ENCODE measurements at places on chromosomes 6 and 20. TPM values are rescaled to one million over a fixed set of nuclear protein-coding genes. Genes with fewer than 3 reads are reported as not detected.

DNA sequence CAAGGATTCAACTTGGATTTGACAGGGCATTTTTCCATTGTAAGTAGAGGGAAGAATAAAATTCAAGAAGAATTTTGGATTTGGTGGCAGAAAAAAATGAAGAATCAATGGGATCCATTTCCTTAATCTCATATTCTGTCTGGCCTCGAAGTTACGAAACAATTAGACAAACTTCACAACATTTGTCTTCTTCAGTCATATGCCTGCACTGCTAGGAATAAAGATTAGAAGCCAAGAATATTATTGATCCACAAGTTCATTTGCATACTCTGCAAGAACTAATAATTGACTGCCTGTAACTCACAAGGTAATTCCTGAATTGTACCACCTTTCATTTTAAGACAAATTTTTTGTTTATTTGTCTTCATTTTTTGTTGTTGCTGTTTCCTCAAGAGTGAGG, 486.2 kb downstream of the HAO1 start:
- H3K4me1 ChIP-seq: no peaks in the 10 kb centered on the region
- no peak for DNase-seq
- no peaks in the 10 kb centered on the region for H3K36me3 ChIP-seq

- H3K36me3 ChIP-seq: no peaks in the 10 kb centered on the region
- no peak for DNase-seq
- H3K4me3 ChIP-seq: no peak overlapping the region
These were observed 20.8 kb downstream of the MUC22 start for GRCh38 chr6:31031095-31031494.

- H3K4me3 ChIP-seq: no peak overlapping the region
- no peaks in the 10 kb centered on the region for H3K27me3 ChIP-seq
- H3K4me1 ChIP-seq: no peaks in the 10 kb centered on the region
- no peak for DNase-seq
These were observed 27.1 kb downstream of the BCAS1 start for GRCh38 chr20:54043076-54043967.

DNA sequence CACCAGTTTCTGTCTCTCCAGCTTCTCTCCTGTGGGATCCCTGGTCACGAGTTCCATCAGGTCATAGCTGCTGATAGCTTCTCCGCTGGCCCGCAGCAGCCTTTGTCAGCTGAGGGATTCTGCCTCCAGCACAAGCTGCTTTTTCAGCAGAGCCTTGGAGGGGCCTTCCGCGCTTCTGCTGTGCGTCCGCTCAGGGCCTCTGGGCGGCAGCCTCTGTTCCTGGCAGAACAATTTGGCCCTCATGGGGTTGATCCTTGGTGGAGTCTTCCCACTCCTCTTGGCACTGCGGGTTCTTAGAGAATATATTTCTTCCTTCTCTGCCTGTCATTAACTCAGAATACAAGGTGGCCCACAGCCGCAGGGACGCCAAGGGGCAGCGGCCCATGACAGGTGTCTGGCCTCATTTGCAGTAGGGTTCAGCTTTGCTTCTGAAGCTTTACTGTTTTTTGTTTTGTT, 158.8 kb downstream of the DTNBP1 start:
- H3K27ac ChIP-seq: peak overlapping the region; percentile 30
- H3K27me3 ChIP-seq: no peaks in the 10 kb centered on the region
- no peak overlapping the region for H3K4me3 ChIP-seq
- H3K4me1 ChIP-seq: peaks cover 15% of the 10 kb centered on the region

DNA sequence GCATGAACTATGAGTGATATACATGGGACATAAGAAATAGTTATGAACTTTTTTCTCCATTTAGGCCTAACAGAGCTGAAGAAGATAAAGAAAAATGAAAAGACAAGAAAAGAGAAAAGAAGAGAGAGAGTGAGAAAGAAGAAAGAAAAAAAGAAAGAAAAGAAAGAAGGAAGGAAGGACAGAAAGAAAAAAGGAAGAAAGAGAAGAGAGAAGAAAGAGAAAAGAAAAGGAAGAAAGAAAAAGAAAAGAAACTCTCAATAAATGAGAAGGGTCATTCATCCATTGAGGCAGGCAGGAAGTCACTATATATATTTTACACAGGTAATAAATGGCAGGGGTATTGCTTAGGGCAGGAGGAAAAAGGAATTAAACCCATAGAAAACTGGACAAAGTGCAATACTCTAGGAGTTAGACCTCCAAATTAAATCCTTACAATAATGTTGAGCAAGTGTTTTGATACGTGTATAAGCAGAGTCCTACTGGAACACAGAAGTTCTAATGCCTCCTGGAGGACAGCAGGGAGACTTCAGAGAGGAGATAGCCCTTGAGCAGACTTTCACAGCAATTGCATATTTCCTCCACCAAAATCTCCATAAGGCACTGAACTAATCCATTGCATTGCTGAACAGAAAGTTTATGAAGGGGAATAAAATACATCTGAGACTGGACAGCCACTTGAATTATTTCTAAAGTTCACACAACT, 86.4 kb upstream of the TENT5A start:
- H3K27me3 ChIP-seq: no peaks in the 10 kb centered on the region
- DNase-seq: no peak
- no peaks in the 10 kb centered on the region for H3K36me3 ChIP-seq
- no peak overlapping the region for H3K4me3 ChIP-seq

DNA sequence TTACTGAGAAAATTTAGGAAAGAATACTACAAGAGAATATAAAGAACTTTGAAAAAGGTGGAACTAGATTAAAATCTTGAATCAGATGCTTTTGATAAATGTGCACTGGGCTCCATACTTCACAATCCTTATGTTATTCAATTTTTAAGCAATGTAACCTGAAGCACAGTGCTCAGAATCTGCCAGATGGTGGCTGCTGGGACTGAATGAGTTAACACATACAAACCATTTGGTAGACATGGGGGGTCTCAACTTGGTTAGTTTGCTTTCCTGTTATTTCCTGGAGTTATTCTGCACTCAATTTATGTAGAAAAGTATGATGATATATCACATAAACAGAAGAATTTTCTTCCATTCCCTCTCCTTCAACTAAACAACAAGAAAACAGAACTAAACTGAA, 326.5 kb downstream of the RNGTT start:
- no peaks in the 10 kb centered on the region for H3K4me1 ChIP-seq
- H3K4me3 ChIP-seq: no peak overlapping the region
- no peak for DNase-seq
- no peaks in the 10 kb centered on the region for H3K36me3 ChIP-seq
- H3K27ac ChIP-seq: no peak overlapping the region

DNA sequence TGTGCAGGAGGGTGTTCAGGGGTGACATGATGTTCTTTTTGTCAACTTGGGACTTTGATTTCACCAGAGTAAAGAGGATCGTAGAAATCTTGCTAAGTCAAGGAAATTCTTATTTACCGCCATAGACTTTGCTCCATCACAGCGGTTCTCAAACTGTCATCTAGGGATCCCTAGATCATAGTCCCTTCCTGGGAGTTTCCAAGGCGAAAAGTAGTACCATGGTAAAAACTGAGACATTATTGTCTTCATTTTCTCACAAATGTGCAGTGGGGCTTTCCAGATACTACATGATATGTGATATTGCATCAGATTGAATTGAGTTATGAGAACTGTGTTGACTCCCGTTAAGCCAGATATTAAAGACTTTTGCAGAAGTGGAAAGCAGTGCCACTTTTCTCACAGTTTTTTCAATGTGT, 79.7 kb downstream of the JARID2 start:
- H3K4me3 ChIP-seq: no peak overlapping the region
- no peaks in the 10 kb centered on the region for H3K36me3 ChIP-seq

GRCh38 chr20:48697845-48698491, 129.8 kb downstream of the PREX1 start:
- H3K27ac ChIP-seq: no peak overlapping the region
- no peaks in the 10 kb centered on the region for H3K36me3 ChIP-seq
- H3K4me3 ChIP-seq: no peak overlapping the region
- H3K4me1 ChIP-seq: no peaks in the 10 kb centered on the region
- no peaks in the 10 kb centered on the region for H3K27me3 ChIP-seq

DNA sequence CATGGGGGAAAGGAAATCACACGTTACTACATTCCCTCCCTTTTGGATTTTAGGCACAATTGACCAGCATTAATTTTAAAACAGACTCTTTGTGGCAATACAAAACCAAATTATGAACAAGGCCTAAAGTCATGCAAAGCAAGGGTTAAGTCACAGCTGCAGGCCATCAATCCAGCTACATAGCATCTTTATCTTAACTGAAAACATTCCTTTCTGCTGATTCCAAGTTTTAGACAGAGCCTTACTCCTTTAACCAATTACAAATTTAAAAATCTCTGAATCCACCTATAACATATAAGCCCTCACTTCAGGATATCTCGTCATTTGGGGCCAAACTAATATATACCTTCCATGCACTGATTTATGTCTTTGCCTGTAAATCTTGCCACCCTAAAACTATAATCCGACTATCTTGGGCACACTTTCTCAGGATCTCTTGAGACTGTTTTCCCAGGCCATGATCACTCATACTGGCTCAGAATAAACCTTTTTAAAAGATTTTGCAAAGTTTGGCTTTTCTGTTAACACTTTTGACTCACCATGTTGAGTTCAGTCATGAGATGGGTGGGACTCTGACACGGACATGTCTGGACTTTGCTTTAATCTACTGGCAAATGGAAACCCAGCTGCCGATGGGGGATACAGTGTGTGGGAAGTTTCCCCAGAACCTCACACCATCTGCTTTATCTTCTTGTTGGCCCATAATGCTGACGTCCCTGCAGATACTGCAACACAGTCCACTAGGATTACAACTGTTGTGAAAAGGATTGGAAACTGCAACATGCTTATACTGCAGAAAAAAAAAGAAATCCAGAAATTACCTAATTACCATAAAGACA, 757.0 kb downstream of the PTPRT start:
- H3K4me3 ChIP-seq: no peak overlapping the region
- H3K4me1 ChIP-seq: no peaks in the 10 kb centered on the region
- no peaks in the 10 kb centered on the region for H3K27me3 ChIP-seq

- no peak for DNase-seq
- peaks cover under 1% of the 10 kb centered on the region for H3K4me1 ChIP-seq
- peaks cover 8% of the 10 kb centered on the region for H3K36me3 ChIP-seq
- H3K27ac ChIP-seq: no peak overlapping the region
These were observed 22.0 kb downstream of the ZNF341 start for GRCh38 chr20:33753763-33754162.

DNA sequence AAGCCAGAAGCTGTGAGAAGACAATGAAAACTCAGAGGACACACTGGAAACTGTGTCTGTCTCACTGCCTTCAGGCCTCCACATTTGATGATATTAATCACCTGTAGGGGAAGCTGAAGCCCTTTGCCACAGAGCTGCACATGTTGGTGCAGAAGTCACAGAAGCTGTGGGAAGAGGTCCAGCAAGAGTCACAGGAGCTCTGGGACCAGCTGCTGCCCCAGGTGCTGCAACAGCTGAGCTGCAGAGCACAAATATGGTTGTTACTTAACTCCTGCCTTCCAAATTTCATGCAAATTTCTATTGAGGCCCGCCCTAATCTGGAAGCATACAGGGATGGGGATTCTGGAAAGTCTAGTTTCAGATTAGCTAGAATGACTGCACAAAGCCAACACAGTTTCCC, 169.3 kb downstream of the OGFRL1 start:
- peaks cover 3% of the 10 kb centered on the region for H3K4me1 ChIP-seq
- H3K36me3 ChIP-seq: no peaks in the 10 kb centered on the region
- H3K4me3 ChIP-seq: no peak overlapping the region
- H3K27ac ChIP-seq: no peak overlapping the region

GRCh38 chr6:15506066-15506465, 156.8 kb downstream of the DTNBP1 start:
- no peak overlapping the region for H3K4me3 ChIP-seq
- H3K36me3 ChIP-seq: peaks cover 19% of the 10 kb centered on the region
- no peaks in the 10 kb centered on the region for H3K27me3 ChIP-seq
- no peak for DNase-seq

DNA sequence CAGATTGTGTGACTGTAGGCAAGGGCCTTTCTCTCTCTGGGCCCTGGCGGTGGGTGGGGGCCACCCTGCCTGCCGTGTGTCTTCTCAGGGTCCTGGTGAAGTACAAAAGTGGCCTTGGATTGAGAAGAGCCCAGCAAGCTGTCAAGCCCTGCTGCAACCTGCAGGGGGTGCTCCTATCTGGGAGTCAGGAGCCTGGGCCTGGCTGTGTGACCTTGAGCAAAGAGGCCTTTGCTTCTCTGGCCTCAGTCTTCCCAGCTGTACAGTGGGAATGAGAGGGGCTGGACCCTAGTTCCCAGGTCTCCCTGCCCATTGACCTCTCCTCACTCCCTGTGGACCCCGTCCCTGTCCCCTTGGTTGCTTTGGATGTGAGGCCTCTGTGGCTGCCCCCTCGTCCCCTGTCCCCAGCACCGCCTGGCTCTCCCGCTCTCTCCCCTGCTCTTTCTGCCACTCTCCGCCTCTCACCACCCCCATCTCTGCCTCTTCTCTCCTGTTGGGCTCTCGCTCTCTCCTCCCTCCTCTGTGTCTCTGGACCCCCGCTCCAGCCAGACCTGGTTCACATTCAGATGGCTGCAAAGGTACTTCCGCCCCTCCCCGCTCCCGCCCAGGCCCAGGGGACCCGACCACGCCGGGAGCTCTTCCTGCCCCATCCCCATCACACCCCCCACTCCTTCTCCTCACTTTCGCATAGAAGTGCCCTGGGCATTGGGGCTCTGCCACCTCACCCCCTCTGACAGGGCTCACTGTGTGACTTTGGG, 46.7 kb downstream of the SRC start:
- H3K4me1 ChIP-seq: peaks cover 12% of the 10 kb centered on the region
- peaks cover 24% of the 10 kb centered on the region for H3K36me3 ChIP-seq
- H3K27me3 ChIP-seq: no peaks in the 10 kb centered on the region
- H3K4me3 ChIP-seq: no peak overlapping the region
- DNase-seq: no peak

GRCh38 chr6:48994811-48995210, 468.2 kb downstream of the MMUT start:
- no peaks in the 10 kb centered on the region for H3K4me1 ChIP-seq
- no peak overlapping the region for H3K4me3 ChIP-seq
- no peaks in the 10 kb centered on the region for H3K36me3 ChIP-seq
- DNase-seq: no peak

DNA sequence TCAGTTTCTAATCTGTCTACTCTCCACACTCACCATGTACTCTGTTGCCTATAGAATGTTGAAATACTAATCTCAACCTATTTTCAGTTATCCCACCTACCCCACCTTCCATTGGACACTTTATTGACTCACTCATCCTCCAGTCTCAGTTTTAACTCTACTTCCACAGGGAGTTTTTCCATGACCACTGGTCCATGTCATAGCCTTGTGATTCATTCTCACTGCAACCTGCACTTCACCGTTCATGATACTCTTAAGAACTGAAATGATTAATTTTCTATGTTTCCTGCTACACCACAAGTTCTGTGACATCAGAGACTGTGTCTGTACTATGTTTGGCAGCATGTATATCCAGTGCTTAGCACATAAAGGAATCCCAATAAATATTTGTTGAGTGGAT, 122.8 kb upstream of the HSF2 start:
- H3K36me3 ChIP-seq: no peaks in the 10 kb centered on the region
- no peak overlapping the region for H3K27ac ChIP-seq
- no peak for DNase-seq
- H3K4me1 ChIP-seq: no peaks in the 10 kb centered on the region
- no peaks in the 10 kb centered on the region for H3K27me3 ChIP-seq
- H3K4me3 ChIP-seq: no peak overlapping the region

GRCh38 chr20:61875221-61875885, 190.3 kb downstream of the TAF4 start:
- no peak overlapping the region for H3K4me3 ChIP-seq
- H3K36me3 ChIP-seq: no peaks in the 10 kb centered on the region
- peaks cover 16% of the 10 kb centered on the region for H3K27me3 ChIP-seq
- H3K27ac ChIP-seq: no peak overlapping the region
- H3K4me1 ChIP-seq: peaks cover 4% of the 10 kb centered on the region
- DNase-seq: no peak

Gene PRND
- polyA plus RNA-seq: not detected

Gene ELMO2
- 37.0 TPM for polyA plus RNA-seq

Gene PGC
- polyA plus RNA-seq: not detected

Gene MACROD2
- 0.49 TPM for polyA plus RNA-seq

Gene MYBL2
- 0.73 TPM for polyA plus RNA-seq

Gene DYNLT1
- 354 TPM for polyA plus RNA-seq

Gene ARMH2
- not detected for polyA plus RNA-seq

Gene SCAF8
- polyA plus RNA-seq: 24.3 TPM

Gene SEMG1
- polyA plus RNA-seq: not detected

All from keratinocyte (primary cell).